Smooth muscle cell of bladder (primary cell): ENCODE measurements at places on chromosomes 2 and 18. TPM values are rescaled to one million over a fixed set of nuclear protein-coding genes. Genes with fewer than 3 reads are reported as not detected.

Gene RBKS
- 1.6 and 2.4 TPM in 2 replicates for total RNA-seq

Gene UXS1
- 27.4 and 37.2 TPM in 2 replicates for total RNA-seq

Gene DSG1
- total RNA-seq: not detected in 2 replicates

Gene POTEI
- total RNA-seq: under 0.01 TPM in 1 of 2 replicates, not detected in the other

Gene IGFBP2
- total RNA-seq: 2.8 and 4.7 TPM in 2 replicates

Gene CYP27C1
- total RNA-seq: 0.18 and 0.28 TPM in 2 replicates

Gene STARD6
- not detected in 2 replicates for total RNA-seq

Gene ATP9B
- 26.2 and 27.1 TPM in 2 replicates for total RNA-seq

Gene SRD5A2
- total RNA-seq: not detected in 2 replicates

Gene INHBB
- under 0.01 and 0.09 TPM in 2 replicates for total RNA-seq

Gene NPPC
- 0.28 and 0.43 TPM in 2 replicates for total RNA-seq

Gene CCDC178
- 0.14 and 0.28 TPM in 2 replicates for total RNA-seq

Gene TUBA3E
- not detected in 2 replicates for total RNA-seq

Gene MRO
- total RNA-seq: under 0.01 and 0.18 TPM in 2 replicates

Gene LRP2
- total RNA-seq: not detected in 2 replicates

Gene GLI2
- total RNA-seq: 6.4 and 11.3 TPM in 2 replicates

Gene B3GNT7
- under 0.01 and 0.18 TPM in 2 replicates for total RNA-seq

Gene RRM2
- 3.0 and 4.4 TPM in 2 replicates for total RNA-seq

Gene KCNG2
- total RNA-seq: 1.3 and 4.7 TPM in 2 replicates

Gene VIL1
- total RNA-seq: not detected in 2 replicates

Gene SPC25
- total RNA-seq: 0.28 and 0.43 TPM in 2 replicates

Gene MEX3C
- total RNA-seq: 28.4 and 32.4 TPM in 2 replicates

Gene LRRFIP1
- 41.7 and 49.8 TPM in 2 replicates for total RNA-seq

Gene CPLX4
- total RNA-seq: not detected in 2 replicates

Gene NAB1
- total RNA-seq: 41.2 and 69.5 TPM in 2 replicates

Gene CD207
- not detected in 2 replicates for total RNA-seq

Gene CD302
- total RNA-seq: 6.1 and 8.0 TPM in 2 replicates

Gene KCNIP3
- 0.57 and 1.0 TPM in 2 replicates for total RNA-seq

Gene FHOD3
- total RNA-seq: 6.1 and 16.9 TPM in 2 replicates

Gene CDH7
- under 0.01 TPM in 1 of 2 replicates, not detected in the other for total RNA-seq

Gene IL1RL1
- total RNA-seq: 0.14 and 0.18 TPM in 2 replicates

Gene STAT4
- 1.4 and 2.0 TPM in 2 replicates for total RNA-seq

Gene CIB4
- not detected in 2 replicates for total RNA-seq

Gene AOX1
- 23.2 and 45.3 TPM in 2 replicates for total RNA-seq
